Muscle of arm (tissue), 14 donors: ENCODE measurements at places on chromosomes 7 and 10.

DNA sequence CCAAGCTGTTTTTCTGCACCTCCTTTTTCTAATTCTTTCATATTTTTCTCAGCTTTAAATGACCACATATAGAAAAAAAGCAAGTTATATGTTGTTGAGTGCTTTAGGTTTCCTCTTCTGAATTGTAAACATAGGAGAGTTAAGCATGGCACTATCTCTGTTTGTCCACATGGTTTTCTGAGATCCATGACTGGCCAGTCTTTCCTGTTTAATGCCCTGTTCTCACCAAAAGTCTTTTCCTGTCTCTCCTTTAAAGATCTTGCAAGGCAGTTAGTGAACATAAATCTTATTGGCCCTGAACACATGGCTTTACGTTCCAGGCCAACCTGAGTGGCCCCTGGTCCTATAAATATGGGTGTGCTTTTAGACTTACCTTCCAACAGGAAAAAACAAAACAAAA lies 19.4 kb downstream of the TRPV5 start:
- no peak for DNase-seq

DNA sequence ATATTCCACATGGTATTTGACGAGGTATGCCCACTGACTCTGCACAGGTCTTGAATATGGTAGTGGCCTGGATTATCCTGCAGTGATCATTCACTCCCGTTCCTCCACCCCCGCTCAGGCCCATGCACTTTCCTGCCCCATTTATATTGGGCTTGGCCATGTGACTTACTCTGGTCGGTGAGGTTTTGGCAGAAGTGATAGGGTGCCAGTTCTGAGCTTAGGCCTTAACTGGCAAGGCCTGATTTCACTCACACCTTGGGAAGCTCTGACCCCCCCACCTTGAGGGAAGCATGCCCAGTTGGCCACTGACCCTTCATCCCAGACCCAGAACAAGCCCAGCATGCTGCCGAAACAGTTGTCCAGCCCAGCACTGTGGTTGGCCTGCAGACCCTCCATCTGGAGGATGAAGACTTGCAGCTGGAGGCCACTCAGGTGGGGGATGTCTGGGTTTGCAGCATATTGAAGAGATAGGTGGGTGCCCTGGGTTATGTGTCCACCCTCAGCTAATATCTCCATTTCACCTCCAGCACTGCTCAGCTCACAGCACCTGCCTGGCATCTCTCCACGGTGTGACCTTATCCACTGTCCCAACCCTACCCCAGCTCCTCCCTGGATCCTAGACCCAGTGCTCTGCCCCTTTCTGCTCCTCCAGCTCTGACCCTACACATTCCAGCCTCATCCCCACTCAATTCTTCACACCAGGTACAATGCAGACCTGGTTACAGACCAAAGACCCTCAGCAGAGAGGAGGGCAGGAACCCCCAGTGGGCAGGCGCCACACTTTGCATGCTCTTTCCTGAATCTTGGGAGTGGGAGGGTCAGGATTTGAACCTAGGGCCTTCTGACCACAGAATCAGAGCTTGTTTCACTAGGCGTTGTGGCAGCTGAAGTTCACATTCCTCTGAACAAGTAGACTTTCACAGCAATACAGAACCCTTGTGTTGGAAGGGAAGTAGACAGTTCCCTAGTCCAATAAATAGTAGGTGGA lies 138.1 kb upstream of the CHST15 start:
- no peak for DNase-seq

DNA sequence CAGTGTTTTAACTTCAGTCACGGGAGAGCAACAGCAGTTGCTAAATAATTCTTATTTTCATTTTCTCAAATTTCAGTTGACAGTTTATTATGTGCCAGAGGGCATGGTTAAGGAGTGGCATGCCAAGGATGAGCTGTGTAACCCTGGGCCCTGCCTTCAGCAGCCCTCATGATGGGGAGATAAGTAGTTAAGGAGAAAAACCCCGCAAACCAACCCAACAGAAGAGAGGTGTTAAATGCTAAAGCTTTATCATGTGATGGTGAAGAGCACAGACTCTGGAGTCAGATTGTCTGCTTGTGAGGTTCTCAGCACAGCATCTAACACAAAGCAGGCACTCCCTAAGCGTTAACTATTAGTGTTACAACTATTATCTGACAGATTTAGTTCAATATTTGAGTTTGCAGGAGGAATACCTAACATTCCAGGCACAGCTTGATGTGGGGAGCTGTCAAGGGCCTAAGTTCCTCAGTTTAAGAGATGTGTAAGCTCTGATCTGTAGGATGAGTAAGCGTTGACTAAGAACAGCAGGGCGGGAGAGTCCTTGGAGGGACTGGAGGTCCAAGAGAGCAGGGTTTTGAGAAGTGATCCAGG lies 29.6 kb downstream of the STAM start:
- DNase-seq = no peak

- DNase-seq = peak; percentile 88
These were observed 7.1 kb downstream of the NUDT1 start for GRCh38 chr7:2248984-2249694.

GRCh38 chr7:28942168-28942567 lies 16.0 kb downstream of the TRIL start:
- DNase-seq = no peak

GRCh38 chr7:134330974-134331373 lies 14.2 kb upstream of the SLC35B4 start:
- DNase-seq = no peak
